ENCODE measurements at places on chromosomes 3 and 15. TPM values are rescaled to one million over a fixed set of nuclear protein-coding genes. Genes with fewer than 3 reads are reported as not detected.

DNA sequence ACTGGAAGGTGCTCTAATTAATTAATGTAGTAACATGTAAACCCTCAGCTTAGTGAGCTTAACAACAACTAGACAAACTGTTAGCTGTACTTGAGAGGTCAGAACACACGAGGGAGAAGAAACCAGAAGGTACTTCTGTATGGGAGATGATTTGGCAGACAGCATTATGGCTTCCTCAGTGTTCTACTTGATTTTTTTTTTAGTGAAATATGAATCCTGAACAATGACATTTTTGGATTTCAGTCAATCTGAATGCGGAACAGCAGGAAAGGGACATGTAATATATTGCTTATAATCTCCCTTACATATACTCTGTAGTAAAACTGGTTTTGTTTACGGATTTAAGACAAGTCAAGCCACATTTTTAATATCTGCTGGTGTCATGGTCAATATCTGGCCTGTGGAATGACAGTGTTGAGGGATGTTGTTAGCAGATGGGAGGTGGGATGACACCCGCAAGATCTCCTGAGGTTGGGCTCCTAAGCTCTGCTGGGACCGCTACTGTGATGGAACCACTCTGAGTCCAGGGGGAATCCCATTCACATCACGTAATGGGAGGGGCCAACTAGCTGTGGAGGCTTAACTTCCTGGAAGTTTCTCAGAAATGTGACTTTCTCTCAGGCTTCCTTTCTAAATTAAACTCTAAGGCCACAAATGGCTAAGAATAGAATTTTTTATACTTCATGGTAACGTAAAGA lies 18.7 kb downstream of the TNFAIP8L3 start:
- no peak for DNase-seq

GRCh38 chr15:68885070-68885469 lies 45.3 kb upstream of the SPESP1 start:
- DNase-seq: peak; percentile 23

DNA sequence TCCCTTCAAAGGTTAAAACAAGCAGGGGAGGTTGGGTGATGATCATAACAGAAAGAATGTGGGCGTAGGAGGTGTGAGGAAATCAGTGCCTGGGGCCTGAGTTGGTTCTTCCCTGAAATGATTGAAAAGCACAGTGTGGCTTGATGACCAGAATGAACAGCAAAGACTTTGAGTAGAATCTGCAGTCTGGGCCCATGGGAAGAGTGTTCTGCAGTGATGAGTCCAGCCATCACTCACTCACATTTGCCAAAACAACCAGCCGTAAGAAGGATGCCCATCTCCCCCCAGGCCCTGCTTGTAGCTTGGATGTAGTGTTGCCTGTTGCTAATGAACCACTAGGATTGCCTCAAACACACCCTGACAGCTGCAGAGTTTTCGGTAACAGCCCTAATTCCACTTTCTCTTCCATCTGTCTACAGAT lies 67.9 kb downstream of the VGLL3 start:
- no peak for DNase-seq

Gene XCR1
- total RNA-seq: 0.14 TPM

Gene CACNA2D3
- 2.9 TPM for total RNA-seq

All from stomach (tissue), 19 donors.